ENCODE measurements at places on chromosomes 4 and X.
A peak's percentile ranks its signal among the peaks of the same experiment; 100 is the strongest.

DNA sequence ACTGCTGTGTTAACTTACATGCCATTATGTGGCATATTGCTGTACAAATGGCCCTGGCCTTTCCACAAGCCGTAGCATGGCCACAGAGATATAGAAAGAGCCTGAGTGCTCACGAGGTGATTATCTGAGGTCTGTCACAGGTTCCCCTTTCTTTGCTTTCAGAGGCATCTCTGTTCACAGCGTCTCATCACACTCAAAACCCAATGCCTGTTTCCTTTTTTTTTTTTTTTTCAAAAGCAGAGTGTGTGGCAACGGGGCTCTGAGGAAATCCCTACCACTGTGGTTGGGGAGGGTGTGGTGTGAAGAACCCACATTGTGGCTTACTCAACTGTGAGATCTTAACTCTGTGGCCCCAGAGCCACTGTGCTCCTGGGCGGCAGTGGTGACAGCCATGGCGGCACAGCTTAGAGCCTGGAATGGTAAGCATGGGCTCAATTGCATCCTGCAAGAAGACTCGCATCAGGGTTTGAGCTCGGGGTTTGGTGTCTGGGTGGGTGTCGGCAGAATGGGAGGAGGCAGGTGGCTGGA lies 30.8 kb downstream of the RTL5 start:
- DNase-seq = peak; percentile 68

DNA sequence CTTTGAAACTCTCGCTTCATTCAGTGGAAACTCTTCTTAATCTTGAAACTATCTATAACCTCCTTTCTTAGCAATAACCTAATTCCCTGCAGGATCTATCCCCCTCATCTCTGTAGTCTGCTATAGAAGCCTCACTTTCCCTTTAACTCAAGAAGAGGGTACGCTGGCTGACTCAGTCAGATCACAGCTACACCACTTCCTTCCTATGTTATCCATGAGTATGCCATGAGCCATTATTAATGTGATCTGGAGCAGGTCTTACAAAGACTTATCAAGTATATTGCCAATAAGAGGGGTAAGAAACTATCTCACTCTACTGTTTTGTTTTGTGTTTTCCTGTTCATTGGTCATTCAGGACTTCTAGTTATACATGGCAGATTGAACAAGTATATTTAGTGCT lies 165.3 kb downstream of the PJA1 start:
- no peak for DNase-seq

DNA sequence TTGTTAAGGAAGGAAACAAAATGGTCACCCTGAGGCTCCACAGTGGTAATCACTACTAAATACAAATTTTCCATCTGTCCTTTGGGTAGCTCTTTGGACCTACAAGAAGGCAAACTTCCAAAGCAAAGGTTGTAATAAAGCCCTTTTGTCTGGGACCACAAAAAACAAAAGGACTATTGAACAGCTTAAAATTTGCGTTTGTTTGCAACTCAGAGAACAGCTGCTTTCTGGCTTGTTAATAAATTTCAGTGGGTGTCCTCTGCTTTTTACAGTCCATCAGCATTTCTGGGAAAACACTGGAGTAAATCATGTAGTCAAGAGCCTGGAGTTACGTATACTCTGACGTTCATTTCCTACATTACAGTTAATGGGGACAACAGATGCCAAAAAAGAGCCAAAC lies 439.7 kb upstream of the DIAPH2 start:
- no peak for DNase-seq

GRCh38 chrX:46488712-46489111 lies 56.5 kb downstream of the ZNF674 start:
- no peak for DNase-seq

- no peak for DNase-seq
Measured at GRCh38 chr4:23991444-23991843, 101.6 kb upstream of the PPARGC1A start.

DNA sequence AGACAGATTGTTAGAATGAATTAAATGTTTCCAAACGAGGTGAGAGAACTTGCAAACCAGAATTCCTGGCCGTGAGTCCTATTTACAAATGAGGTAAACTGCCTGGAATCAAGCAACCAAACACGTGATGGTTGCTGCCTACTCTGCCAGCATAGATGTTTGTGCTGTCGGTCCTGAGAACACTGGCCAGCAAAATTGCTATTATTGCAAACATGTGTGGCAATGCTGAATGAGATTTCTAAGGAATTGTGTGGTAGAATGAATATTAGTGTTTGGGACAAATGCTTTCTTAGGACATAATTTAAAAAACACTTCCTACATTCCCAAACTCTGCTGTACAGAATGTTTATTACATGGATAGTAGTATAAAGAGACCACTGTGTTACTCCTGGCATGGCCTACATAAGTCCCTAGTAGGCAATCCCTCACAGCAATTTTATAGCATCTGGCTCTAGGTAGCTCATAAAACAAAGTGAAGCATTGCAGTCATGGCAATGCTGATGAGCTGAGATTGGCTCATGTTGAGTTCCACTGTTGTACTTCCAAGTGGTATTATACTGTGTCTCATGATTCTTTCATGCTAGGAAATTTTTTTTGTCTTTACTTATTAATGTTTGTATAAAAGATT lies 605.2 kb upstream of the EPHA5 start:
- no peak for DNase-seq

DNA sequence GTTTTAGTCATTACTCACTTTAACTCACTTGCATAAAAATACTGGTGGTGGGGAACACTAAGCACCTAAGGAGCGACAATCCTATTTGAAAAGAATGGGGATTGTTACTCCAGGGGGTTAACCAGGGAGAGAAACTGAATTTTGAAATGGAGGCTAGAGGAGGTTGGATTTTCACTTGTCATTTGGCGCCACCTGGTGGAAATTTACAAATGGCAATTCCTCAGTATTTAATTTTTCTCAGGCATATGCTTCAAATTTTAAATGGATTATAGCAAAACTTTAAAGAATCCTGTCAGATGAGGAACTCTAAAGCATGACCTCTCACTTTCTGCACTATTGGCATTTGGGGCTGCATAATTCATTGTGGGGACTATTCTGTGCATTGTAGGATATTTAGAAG lies 2.7 kb upstream of the GEMIN8 start:
- peak; percentile 56 for DNase-seq

DNA sequence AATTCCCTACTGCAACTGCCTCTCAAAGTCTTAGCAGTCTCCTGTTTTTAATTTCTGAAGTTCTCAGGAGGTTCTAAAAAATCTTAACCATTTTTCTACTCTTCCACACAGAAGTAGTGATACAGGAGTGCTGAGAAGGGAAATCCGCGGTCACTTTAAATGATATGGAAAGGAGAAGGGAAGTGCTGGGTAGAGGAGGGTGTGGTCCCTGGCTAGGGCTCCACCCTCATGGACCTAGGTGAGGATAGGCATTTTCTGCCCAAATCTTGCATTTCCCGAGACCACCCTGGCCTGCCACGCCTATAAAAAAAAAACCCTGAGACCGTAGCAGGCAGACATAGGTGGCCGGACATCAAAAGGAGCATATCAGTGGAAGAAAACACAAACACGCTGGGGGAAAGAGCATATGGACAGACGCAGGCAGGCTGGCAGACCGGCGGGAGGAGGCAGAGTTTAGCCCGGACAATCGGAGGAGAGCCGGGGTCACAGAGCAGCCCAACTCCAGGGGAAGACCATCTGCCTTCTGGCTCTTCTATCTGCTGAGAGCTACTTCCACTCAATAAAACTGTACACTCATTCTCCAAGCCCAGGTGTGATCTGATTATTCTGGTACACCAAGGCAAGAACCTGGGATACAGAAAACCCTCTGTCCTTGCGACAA lies 85.7 kb downstream of the POU3F4 start:
- no peak for DNase-seq

DNA sequence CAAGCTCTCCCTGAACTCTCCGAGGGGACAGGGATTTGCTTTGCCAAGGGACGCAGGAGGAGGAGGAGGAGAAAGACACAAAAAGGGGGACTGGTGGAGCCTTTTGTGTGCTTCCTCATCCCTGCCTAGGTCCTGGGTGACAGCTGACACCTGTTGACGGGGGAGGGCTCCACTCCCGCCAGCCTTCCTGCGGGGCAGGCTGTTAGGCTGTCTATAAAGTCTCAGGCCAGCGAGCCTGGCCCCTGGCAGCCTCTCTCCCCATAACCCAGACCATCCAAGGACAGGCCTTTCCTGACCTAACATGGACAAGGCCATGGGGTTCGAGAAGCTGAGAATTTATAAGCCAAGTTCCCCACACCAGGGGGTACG lies 832 bp upstream of the EVC2 start:
- no peak for DNase-seq

DNA sequence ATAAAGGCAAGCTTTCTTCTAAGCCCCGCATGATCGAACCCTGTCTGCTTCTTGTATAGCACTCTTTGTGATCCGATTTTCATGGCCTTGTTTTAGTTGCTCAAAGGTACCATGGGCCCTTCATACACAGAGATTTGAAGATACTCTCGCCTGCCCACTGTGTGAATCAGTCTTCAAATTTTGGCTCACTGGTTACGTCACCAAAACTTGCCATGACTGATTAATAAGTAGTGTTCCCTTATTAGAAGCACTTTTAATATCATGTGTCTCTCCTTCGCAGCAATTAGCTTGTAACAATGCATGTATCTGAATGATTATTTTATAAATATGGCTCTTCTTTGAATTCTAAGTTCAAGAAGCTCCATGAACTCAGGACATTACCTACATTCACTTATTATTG lies 880.5 kb downstream of the STPG2 start:
- DNase-seq = no peak

Data from activated CD4-positive, alpha-beta T cell treated with anti-CD3 and anti-CD28 coated beads for 48 hours (primary cell).